Esophagus squamous epithelium (tissue), 5 donors: ENCODE measurements at places on chromosomes 11 and 22.

DNA sequence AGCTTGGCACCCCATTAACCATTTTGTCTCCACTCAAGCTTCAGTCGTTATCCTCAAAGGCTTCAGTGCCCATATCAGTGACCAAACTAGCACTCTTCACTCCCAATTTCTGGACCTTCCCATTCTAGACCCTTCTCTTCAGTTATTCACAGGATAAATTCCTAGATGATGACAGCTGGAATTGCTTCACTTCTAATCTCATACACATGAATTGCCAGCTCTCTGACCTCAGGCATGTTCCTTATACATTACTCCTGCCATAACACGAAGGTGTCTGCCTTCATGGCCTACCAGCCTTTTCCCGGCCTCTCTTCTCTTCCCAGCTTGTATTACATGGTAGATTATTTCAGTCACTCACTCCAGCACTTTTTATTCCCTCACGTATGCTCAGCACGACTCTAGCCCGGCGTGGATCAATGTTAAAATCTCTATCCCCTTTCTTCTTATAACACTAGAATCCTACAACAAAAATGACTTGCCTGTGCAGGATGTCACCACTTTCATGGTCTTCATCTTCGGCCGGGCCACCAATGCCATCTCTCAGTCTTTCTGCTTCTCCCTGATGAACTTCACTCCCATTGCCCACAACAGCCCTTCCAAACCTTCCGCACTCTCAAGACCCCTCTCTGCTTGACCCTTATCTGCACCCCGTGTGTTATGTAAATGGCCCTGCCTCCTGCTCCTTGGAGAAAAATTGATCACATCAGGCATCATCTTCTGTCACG is 36.9 kb downstream of the EIF3F start:
- no peak for DNase-seq

- no peak for DNase-seq
These were observed 4.5 kb downstream of the MAJIN start for GRCh38 chr11:64967375-64967774.

GRCh38 chr22:44592126-44592823 is 94.2 kb upstream of the RTL6 start:
- DNase-seq = no peak

DNA sequence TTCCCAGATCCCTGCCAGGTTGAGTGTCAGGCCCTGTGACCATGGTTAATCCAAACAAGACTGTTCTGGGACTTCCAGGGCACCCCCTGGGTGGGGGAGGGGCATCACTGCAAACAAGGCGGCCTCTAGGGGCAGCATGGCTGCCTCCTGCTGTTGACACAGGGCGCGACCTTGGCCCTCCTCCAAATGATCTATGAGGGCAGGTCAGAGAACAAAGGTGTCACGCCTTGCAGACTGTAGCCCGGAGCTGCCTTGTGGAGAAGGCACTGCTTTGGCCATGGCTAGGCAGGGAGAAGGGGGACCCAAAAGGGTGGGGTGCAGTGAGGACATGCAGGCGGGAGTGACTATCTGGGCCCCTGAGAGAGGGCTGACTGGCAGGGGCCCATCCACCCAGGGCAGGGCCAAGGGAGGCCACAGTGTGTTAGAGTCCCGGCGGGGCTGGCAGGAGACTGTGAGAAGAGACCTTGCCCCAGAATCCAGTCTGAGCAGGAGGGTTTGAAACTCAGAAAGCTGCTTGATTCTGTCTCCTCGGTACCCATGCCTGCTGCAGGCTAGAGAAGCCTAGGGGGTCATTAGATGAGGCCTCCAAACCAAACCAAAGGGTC is 35.6 kb downstream of the KCNC1 start:
- DNase-seq = no peak

- DNase-seq = no peak
These were observed 6.0 kb upstream of the UCP3 start for GRCh38 chr11:74014880-74015279.

DNA sequence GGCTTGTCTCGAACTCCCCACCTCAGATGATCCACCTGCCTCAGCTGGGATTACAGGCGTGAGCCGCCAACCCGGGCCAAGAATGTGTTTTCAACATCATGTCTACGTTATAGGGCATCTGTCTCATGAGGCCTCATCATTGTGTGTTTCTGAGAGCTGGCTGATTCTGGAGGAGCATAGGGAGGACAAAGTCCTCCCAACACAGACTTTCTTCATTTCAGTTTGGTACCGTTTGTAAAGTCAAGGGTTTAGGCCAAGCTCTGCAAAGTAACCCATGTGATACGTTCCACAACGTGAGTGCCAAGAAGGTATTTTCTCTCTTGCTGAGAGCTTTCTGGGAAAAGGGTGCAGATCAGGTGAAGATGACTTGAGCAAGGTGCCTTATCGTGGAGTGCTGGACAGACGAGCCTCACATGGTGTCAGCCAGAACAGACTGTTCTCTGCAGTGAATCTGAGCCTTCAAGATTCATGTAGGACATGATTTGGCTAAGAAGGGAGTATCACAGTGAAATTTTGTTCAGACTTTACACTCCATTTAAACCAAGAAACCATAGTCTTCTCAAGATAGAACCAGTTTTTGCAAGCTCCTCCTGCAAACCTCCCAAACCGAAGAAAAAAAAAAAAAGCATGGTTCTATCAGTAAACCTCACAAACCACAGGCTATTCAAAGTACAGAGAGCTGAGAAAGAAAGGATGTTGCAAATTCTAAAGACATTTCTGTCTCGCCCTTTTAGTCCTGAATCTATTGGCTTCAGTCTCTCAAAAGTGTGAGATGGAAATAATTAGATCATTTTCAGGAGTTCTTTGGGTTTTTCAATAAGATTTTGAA is 71.7 kb downstream of the DBX1 start:
- DNase-seq = no peak

DNA sequence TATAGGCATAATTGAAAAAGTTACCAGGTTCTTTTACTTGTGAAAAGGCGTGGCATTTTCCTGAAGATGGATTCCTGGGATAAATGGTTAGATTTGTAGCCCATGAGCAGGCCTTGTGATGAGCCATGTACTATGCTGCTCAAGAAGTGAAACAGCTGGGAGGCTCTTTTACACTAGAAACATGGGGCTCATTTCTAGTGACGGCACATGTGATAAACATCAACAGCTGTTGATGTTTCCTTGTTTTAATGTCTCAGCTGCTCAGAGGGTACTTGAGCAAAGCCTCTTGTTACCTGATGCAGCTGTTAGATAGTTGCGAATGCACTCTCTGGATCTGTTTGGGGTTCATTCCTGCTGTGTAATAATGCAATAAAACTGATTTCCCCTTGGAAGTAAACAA is 396.8 kb downstream of the GUCY1A2 start:
- DNase-seq = no peak

DNA sequence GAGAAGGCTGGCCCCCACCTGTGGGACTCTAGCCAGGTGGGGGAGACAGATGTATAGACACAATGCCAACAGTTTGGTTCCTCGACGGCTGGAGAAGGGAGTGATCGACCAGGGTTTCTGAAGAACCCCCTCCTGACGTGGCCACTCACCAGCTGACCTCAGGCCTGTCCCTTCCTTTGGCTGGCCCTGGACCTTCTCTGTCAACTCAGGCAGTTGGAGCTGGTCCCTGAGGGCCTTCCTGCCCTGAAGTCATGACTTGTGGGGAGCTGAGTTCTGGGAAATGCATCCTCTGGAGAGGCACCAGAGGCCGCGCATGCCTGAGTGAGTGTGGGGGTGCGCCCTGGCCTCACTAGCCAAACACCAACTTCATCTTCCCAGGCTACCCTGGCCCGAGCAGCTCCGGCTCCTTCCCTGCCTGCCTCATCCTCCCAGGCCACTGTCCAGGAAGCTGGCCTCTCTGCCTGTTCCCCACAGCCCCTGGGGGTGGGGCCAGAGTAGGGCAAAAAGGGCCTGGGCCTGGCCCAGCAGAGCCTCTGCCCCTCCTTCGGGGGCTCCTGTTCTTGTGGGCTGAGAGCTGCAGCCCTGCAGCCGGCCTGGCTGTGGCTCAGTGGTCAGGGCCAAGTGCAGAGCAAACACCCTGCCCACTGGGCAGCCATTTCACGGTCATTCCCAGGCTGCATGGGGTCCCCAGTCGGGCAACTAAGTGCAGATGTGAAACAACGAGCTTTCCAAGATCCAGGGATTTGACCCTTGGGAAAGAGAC is 23.6 kb downstream of the TXN2 start:
- no peak for DNase-seq

GRCh38 chr11:936199-936598 is 10.5 kb downstream of the AP2A2 start:
- DNase-seq = no peak

DNA sequence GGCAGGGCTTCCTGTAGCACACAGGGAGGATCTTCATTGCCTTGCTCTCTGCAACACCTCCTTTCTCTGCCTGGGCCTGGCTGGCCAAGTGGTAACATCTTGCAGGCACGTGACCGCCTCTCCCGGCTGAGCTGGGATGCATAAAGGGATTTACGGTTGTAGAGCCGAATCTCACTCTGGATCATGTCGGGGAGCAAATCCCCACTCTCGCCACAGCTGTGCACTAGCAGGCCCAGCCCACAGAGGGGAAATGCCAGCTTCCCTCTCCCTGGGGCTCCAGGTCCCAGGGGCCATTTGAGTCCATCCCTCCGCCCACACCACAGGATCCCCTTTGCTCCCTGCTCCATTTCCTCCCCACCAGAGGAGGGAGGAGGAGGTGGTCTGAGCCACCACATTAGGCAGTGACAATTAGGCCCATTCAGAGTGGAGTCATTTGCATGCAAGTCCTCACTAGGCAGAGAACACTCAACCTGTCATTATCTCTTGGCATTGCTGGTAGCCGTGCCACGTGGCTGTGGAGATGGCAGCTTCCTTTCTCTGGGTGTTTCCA is 196.7 kb downstream of the DSCAML1 start:
- DNase-seq = no peak

GRCh38 chr11:60927600-60927999 is 3.3 kb downstream of the TMEM132A start:
- DNase-seq = no peak

GRCh38 chr11:115428306-115428705 is 75.9 kb downstream of the CADM1 start:
- DNase-seq = no peak

GRCh38 chr11:70029861-70030380 is 48.2 kb upstream of the ANO1 start:
- DNase-seq = no peak

GRCh38 chr11:21485426-21485825 is 707.5 kb upstream of the ANO5 start:
- DNase-seq = no peak

- no peak for DNase-seq
These were observed 133.6 kb upstream of the C11orf58 start for GRCh38 chr11:16604794-16605388.

DNA sequence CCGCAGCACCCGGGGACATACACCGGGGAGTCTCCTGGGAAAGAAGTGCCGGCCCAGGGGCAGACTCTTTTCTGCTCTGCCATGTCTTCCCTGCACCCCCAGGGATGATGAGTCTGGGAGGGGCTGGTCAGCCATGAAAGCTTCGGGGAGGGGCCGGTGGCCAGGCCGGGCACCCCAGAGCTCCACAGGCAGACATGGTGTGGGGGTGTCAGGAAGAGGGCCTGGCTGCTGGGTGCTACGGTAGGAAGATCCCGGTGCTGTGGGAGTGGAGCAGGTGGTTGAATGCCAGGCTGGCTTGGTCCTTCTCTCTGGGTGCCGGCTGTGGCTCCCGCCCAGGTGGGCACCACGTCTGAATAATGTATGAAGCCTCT is 17.4 kb downstream of the LSP1 start:
- no peak for DNase-seq

DNA sequence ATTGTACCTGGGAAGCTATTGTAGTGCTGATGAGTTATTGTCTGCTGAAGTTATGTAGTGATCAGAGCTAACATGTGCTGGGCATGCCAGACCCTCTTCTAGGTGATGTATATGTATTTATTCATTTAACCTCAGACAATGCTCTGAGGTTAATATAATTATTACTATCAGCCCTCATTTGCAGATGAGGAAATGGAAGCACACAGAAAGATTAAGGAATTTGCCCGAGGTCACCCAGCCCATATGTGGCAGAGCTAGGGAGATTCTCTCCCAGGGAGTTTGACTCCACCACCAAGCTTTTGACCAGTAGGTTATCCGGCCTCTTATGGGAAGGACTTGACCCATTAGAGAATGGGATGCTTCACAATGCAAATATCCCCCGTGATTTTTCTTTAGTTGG is 114.2 kb upstream of the NAV2 start:
- DNase-seq = no peak

GRCh38 chr11:121581607-121582006 is 128.8 kb upstream of the SORL1-AS1 start:
- DNase-seq = no peak

- no peak for DNase-seq
These were observed 65.5 kb upstream of the ARHGAP20 start for GRCh38 chr11:110777775-110778174.

- DNase-seq = no peak
These were observed at the start of gene CCDC83 for GRCh38 chr11:85855341-85855656. TSS of gene CCDC83 (plus strand) at chr11:85855383. CDS start at chr11:85865124, 9,741 bp downstream.

DNA sequence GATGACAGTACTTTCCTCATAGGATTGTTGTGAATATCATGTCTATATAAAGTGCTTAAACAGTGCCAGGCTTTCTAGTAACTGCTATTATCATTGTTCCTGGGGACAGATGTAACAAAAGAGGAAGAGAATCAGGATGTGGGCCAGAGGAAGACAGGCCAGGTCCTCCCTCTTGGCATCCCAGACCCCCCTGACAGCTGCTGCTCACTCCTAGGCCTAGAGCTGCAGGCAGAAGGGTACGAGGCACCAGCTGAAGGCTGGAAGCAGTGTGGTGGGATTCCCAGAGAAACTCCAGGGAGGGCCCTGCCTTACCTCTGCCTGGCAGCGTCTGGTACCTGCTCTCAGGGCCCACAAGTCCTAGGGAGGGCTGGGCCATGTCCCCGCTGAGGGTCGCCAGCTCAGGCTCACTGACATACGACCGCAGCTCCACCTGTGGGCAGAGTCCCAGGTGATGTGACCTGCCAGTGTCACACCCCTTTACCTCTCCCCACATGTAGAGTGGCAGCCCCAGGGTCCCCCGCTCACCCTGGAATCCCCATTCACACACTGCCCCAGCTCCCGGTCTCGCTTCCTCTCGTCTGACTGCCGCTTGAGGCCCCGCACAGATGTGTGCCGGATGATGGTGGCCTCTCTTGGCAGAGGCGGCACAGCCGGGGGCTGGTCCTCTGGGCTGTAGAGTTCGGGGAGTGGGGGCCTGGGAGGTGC is 52.2 kb downstream of the C11orf58 start:
- no peak for DNase-seq

DNA sequence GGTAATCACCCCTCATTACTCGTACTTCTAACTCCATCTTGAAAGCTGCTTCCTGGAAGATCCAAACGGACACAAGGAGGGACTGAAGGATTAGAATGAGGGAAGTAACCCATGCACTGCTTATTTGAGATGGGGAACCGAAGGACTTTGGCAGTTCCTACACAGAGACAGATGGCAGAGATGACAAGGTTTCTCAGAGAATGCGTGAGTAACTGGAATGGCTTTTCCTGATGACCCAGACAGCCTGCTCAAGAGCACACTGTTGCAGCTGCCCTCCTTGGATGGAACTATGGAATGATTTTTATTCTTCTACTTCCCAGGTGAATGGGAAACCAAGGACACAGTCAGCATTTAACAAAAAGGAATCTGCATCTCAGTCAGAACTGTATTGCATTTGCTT is 7.3 kb downstream of the KCNJ11 start:
- DNase-seq = no peak
